Right renal cortex interstitium (tissue), 3 donors: ENCODE measurements at places on chromosomes 3 and 15.

DNA sequence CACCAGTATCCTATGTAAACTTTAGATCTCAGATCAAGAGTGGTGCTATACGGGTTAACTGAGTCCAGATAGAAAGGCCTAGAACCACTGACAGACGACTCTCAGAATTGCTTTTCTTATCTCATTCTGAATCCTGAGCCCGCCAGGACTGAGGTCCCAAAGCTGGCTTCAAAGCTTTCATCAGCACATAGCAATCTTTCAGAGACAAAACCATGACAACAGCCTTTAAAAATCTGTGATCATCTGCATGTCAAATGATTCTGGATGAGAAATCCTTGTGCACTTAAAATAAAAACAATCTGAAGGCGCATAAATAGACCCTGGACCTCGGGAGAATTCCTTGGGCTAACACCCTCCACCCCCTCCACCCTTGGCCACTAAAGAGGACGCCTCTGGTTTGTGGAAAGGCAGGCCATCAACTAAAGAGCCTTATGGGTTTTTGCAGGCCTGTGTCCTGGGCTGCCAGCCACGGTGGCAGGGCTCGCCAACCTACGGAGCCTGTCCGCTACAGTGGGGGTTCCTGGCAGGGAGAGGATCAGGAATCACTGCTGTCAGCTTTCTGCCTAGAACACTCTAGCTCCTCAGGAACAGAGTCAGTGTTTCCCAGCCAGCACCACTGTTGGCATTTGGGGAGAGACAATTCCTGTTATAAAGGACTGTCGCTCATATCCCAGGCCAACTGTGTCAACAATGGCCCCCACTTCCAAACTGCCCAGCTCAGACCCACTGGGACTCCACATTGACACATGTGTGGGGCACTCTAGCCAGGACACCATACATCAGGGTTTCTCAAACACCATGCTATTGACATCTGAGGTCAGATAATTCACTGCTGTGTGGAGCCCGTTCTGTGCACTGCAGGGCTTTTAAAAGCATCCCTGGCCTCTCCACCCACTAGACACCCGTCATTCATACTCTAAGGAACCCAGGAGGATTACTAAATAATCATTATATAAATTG, 20.2 kb downstream of the TLE3 start:
- no peak for DNase-seq

GRCh38 chr3:138452436-138452835, 18.0 kb downstream of the ESYT3 start:
- no peak for DNase-seq

- no peak for DNase-seq
Measured at GRCh38 chr3:197417441-197417840, 119.0 kb upstream of the DLG1 start.

DNA sequence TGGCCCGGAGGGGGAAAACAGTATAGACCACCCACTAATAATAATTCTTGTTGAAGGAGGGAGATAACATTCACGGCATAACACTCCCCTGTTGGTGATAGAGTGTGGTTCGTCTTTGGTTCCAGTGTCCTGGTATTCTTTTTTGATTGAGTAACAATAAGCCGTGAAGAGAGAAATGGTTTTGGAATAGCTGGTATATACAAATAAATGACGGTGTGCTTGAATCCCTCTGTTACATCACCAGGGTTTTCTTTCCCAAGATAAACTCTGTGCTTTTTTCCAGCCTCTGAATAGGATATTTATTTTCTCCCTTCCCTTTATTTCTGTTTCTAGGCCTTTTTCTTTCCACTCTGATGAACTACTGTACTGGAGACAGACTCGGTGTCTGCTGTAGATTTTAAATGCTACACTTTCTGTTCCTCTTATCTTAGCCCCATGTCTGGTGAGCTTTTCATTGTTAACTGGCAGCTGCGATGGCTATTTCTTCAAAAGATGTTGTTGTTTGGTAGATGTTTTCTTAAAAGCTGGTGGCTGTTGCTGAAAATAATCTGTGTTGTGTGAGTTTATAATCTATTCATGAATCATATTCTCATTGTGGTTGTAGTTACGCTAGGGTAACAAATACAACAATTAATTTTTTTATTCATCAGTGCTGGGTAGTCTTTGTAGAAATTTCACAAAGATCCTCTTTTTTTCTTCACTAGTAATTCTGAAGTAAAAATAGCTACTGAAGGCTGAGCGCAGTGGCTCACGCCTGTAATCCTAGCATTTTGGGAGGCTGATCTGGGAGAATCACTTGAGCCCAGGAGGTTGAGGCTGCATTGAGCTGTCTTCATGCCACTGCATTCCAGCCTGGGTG, 15.5 kb upstream of the SCAANT1 start:
- DNase-seq = no peak

DNA sequence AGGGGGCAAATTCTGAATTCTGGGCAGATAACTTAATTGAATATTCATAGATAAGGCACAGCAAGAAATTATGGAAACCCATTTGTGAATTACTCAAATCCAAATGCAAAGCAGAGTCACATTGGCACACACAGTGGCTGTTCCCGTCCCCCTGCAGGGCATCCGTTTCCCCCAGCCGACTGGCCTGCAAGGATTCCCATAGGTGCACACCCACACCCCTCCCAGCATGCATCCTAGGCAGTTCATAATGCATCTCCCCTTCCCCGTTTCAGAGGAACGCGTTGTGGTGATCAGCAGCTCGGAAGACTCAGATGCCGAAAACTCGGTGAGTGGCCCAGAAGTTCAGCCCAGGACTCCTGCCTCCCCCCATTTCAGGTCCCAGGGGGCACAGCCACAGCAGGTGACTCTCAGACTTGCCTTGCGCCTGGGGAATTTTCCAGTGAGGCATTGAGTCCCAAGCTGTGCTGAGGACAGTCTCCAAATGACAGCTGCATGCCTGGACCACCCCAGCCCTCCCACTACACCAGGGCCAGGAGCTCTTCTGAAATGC, 39.8 kb downstream of the PML start:
- no peak for DNase-seq

- no peak for DNase-seq
Measured at GRCh38 chr3:67415511-67415910, 238.9 kb downstream of the SUCLG2 start.

GRCh38 chr3:30082652-30083051, 523.7 kb upstream of the TGFBR2 start:
- DNase-seq = no peak

DNA sequence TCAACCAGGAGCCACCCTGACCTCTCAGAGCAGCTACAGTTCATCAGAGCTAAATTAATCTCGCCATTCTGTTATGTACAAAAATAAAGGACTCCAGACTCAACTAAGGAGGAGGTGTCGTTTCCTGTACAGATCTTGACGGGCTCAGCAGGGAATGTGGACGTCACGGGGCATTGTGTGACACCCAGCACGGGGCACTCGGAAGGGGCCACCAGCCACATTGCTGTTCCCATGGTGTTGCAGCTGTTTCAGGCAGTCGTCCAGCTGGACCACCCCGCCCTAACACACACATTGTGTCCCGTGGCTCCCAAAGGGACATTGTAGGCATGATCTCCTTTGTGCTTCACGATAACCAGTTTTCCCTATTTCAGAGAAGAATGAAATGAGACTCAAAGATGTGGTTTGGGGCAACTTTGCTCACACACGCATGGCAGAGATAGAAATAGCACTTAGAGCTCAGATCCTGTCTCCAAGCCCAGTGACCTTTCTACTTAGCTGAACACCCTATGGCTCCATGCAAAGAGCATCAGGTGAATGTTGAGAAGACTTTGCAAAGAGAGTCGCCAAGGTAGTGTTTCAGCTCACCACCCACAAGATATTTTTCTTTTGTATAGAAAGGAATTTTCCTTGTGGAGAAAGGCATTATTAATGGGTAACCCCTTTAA, 5.5 kb downstream of the SSUH2 start:
- no peak for DNase-seq

GRCh38 chr3:78049521-78049920, 1009.6 kb downstream of the ROBO2 start:
- no peak for DNase-seq

DNA sequence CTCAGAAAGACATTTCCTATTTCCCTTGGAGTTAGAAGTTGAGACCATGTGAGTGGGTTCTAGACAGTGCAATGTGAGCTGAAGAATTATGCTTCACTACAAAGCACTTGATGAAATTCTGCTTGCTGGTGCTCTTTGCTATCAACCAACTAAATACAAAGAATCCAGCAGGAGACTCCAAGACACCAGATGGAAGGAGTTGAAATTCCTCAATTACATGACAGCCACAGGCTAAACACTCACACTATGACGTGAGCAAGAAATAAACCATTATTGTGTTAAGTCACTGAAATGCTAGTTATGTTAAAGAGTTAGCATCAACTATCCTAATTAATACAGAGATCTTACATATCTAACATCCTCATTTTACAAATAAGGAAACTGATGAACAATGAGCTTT, 8.2 kb upstream of the MAP4 start:
- no peak for DNase-seq

DNA sequence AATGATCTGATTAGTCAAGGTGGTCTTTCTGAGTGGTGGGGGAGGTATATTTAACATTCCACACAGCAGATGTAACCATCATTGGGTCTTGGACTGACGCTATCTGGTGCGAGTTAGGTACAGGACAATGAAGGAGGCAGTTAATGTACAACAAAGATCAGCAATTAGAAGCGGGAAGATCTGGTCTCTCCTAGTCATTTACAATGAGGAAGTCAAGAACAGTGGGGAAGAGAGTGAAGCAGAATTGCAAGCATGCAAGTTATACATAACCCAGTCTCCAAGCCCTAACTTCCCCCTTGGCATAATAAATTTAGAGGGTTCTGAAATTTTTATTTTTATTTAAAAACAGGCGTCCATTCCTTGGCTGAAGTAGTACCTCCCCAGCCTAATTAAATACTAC, 14.1 kb downstream of the GPD1L start:
- no peak for DNase-seq

DNA sequence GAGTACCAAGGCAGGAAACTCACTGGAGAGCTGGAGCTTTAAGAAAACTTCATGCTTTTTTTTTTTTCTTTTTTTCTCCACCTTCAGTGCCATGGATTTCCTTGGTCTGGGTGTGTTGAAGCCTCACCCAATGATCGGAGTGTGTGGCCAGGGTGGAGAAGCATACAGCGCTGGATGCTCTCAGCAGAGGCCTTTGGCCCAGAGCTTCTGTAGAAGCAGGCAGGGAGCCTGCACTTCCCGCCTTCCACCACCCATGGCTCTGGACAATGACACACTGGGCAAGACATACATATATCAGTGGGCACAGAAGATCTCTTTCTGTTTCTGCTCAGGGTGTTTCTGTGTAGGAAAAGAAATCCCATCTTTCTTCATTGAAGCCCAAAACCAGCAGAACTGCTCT, 55.8 kb upstream of the ACAD9 start:
- DNase-seq = no peak

DNA sequence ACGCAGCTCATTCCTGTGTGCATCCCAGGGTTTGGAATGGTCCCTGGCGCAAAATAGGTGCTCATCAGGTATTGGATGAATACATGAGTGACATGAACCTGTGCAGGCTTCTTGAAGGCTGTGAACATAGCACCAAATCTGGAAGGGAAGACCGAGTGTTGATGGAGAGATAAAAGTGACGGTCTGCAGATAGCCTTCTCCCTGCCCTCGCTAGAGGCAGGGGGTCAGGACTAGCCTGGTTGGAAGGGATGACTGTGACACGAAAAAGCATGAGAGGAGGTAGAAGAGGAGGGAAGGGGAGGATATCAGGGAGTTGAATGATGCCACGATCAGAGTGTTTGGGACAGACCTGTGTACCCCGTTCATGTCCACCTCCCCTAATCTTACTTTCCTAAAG, 267.1 kb downstream of the XXYLT1 start:
- DNase-seq = no peak
